ENCODE measurements at places on chromosomes 6 and 20. TPM values are rescaled to one million over a fixed set of nuclear protein-coding genes. Genes with fewer than 3 reads are reported as not detected.

ZDHHC14 gene
- total RNA-seq: 4.2 TPM

ZNF341 gene
- 4.6 TPM for total RNA-seq

GRCh38 chr6:30799210-30799609, 54.9 kb upstream of the IER3 start:
- no peak overlapping the region for H3K27ac ChIP-seq
- no peak overlapping the region for H3K4me3 ChIP-seq
- peaks cover 3% of the 10 kb centered on the region for H3K4me1 ChIP-seq
- no peaks in the 10 kb centered on the region for H3K27me3 ChIP-seq
- DNase-seq: no peak

DNA sequence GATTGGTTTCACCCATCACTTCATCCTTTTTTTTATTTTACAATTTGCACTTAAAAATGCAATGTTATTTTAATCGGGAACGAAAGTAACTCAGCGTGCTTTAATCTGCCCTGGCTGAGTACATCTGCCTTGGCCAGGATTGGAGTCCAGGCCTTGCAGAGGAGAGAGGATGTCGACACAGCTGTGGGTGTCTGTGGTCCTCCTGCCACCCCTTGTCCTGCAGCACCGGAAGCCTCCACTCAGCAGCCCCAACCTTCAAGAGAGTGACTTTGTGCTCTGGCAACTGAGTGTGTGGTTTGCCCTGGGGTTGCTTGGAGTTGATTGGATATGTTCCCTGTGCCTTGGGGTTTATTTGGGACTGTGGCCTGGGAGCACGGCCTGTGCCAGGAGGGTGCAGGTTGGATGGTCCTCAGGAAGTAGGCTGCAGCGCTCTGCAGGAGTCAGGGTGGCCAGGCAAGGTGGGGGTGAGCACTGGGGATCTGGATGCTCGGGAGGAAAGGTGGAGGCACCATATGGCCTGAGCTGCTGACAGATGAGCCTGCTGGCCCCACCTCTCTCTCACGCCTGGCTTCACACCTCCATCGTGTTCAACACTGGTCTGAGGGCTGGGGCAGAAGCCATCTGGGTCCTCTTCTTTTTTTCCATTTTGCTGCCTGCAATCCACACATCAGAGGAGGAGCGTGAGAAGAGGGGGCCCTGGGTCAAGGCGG, 4.3 kb downstream of the MYT1 start:
- no peak for DNase-seq
- no peaks in the 10 kb centered on the region for H3K36me3 ChIP-seq
- H3K27ac ChIP-seq: no peak overlapping the region

DNA sequence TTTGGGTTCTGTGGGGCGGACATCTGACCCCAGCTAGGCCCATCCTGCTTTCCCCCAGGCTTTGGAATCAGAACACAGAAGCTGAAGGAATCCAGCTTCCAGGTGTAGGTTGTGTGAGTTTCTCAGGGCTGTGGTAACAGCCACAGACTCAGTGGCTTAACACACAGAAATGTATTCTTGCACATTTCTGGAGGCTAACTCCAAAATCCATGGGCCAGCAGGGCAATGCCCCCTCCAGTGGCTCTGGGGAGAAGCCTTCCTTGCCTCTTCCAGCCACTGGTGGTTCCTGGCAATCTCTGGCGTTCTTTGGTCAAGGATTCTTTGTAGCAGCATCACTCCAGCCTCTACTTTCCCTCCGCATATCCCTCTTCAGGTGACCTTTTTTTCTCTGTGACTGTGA, 1.3 kb upstream of the EMILIN3 start:
- H3K4me3 ChIP-seq: no peak overlapping the region
- no peak for DNase-seq
- no peak overlapping the region for H3K27ac ChIP-seq
- peaks cover 7% of the 10 kb centered on the region for H3K27me3 ChIP-seq
- H3K36me3 ChIP-seq: no peaks in the 10 kb centered on the region

- H3K27ac ChIP-seq: peak overlapping the region; percentile 48
- DNase-seq: peak; percentile 42
- H3K4me3 ChIP-seq: peak overlapping the region; percentile 45
- H3K4me1 ChIP-seq: peaks cover 41% of the 10 kb centered on the region
- no peaks in the 10 kb centered on the region for H3K27me3 ChIP-seq
These were observed 163.2 kb upstream of the TAB2 start for GRCh38 chr6:149154261-149154821.

- no peaks in the 10 kb centered on the region for H3K4me1 ChIP-seq
- no peaks in the 10 kb centered on the region for H3K27me3 ChIP-seq
- no peak overlapping the region for H3K4me3 ChIP-seq
- H3K27ac ChIP-seq: no peak overlapping the region
- H3K36me3 ChIP-seq: no peaks in the 10 kb centered on the region
These were observed 1005.6 kb upstream of the FLRT3 start for GRCh38 chr20:15342991-15343523.
